ENCODE measurements at places on chromosomes 5 and 9. TPM values are rescaled to one million over a fixed set of nuclear protein-coding genes. Genes with fewer than 3 reads are reported as not detected.

DNA sequence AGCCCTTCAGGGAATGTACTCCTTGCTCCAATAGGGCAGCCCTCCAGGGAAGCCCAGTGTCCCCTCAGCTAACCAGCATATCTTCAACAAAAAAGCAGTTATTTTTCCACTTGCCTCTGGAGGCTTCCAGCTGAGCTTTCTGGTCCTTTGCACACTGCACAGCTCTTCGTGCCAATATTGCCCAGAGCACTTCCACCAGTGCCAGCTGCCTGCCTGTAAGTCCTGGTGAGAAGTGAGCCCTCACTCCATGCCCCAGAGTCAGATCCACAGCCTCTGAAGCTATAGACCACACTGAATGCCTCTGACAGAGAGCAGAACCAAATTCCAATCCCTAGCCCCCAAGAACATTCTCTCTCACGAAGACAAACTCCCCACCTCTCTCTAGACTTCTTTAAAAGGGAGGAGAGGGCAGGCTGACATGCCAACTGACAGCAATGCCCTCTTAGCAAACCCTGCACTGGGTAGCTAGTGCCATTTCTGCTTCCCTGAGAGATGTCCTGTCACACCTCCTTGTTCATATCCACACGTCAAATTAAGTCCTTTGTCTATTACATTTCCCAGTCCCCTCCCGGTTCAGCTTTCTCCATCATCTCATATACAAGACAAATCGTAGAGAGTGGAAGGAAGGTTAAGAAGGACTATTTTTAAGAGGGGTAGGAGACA is 12.7 kb upstream of the HEXB start:
- DNase-seq = no peak

- no peak for DNase-seq
These were observed 67.4 kb upstream of the TBC1D9B start for GRCh38 chr5:179974946-179975712.

- DNase-seq = no peak
These were observed 10.0 kb upstream of the MARCHF6 start for GRCh38 chr5:10343486-10343885.

DNA sequence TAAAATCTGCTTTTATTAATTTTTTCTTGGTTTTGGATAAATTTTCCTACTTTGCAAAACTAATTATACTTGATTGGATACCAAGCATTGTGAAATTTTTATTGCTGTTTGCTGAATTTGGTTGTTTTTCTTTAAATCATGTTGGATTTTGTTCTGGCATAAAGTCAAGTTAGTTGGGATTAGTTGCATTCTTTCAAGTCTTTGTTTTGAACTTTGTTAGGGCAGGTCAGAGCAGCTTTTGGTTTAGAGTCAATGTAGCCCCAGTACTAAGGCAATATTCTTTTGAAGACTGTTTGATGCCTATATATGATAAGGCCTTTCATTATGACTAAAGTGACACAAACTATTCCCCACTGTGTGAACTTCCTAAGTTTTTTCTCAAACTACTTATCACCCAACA is 531.1 kb downstream of the RASEF start:
- DNase-seq = no peak

GRCh38 chr5:1912951-1913565 is 30.3 kb upstream of the IRX4 start:
- DNase-seq = no peak

- DNase-seq = no peak
These were observed 723 bp downstream of the PPP1R26 start for GRCh38 chr9:135480071-135480939.

- no peak for DNase-seq
These were observed 19.2 kb upstream of the UGCG start for GRCh38 chr9:111877420-111877819.

DNA sequence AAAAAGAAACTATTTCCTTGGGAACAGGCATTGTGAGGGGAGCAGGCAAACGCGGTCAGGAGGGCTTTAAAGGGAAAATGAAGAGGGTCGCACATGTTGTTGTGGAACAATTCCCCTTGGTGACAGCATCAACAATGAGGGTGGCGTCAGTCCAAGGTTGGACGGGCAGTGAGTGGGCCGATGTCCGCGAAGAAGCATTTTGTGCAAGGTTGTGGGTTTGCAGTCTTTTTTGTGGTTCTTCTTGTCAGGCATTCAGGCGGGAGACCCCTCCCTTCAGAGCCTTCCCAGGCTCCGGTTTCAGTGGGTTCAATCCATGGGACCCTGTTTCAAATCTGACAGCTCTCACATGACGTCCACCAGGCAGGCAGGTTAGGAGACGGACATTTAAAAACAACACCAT is 11.1 kb upstream of the SLC6A19 start:
- DNase-seq = no peak

DNA sequence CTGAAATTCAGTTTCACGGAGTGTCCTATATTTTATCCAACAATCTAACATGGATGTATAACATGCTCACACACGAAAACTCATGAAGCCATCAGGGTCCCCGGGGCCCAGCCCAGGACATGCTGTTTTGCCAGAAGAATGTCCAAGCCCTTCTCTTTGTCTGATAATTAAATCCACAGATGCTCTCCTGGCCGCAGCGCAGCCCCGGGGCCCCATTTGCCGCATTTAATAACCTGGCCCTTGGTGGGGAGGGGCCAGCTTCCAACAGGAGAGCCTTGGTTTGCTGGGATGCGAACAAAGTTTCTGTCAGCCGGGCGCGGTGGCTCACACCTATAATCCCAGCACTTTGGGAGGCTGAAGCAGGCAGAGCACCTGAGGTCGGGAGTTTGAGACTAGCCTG is 30.0 kb downstream of the PLPP7 start:
- no peak for DNase-seq

DNA sequence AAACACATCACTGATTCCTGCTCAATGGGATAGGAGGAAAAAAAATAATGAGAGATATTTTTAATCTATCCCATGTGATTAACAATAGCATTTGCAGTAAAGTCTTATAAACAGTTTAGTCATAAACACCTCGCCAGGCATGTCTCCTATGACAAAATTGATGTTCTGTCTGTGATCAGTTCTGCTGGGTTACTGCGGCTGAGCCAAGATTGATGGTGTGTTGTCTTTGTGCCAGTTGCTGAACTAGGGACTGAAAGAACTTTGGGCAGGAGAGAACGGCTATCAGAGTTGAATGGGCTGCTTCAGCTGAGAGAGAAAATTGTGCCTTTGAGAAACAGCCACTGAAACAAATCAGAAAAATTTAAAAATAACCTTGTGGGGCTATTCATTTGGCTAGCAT is 37.3 kb upstream of the MAMDC2 start:
- DNase-seq = no peak

GRCh38 chr9:221989-222776 is 7.5 kb downstream of the DOCK8 start:
- DNase-seq = no peak

- DNase-seq = no peak
These were observed 93.3 kb downstream of the MELK start for GRCh38 chr9:36665921-36666431.

DNA sequence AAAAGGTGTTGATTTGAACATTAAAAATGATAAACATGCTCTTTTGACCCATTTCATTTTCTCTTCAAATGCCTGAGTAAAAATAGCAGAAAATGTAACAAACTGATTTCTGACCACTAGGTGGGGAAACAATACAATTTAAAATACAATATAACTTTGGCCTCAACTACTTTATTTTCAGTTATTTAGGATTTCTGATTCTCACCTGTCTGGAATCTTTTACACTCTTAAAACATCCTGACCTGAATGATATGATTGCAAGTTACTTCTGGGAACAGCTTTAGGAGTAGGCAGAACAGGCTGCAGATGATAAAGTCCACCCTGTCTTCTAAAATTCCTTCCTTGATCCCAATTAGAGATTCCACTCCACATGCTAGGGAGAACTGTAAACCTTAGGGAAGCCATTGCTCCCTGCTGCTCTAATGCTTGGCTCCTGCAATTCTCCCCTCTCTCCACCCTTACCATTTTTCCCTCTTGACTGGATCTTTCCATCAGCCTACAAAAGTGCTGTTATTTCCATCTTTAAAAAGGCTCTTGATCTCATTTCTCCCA is 70.3 kb downstream of the FYB1 start:
- no peak for DNase-seq

GRCh38 chr5:172410662-172411483 is 43.5 kb downstream of the SH3PXD2B start:
- no peak for DNase-seq

- DNase-seq = no peak
These were observed 319.7 kb downstream of the NFIB start for GRCh38 chr9:13994240-13994639.

DNA sequence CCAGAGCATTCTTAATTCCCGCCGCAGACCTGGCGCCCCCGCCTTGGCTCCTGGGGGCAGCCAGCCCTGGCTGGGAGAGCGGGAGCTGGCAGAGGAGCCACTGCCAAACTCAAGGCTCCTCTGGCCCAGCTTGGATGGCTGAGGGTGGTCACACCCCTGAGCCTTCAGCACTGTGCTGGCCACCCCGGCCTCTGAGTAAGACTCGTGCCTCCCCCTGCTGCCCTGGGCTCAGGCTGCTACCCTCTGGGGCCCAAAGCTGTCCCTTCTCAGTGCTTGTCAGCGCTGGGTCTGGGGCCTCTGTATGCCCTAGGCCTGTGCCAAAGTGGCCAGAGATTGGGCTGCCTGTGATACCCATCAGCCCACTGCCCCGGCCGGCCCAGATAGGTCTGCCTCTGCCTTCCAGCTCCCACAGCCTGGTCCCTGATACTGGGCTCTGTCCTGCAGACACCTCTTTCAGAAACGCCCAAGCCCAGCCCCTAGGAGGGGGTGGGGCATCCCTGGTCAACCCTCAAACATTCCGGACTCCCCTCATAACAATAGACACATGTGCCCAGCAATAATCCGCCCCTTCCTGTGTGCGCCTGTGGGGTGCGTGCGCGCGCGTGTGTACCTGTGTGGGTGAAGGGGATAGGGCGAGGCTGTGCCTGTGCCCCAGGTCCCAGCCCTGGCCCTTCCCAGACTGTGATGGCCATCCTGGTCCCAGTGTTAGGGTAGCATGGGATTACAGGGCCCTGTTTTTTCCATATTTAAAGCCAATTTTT is 4.4 kb upstream of the PRR7 start:
- no peak for DNase-seq

GRCh38 chr5:54243483-54244080 is 66.8 kb downstream of the ARL15 start:
- DNase-seq = no peak

Gene OLFM1
- total RNA-seq = 39.0 TPM

Gene MXD3
- total RNA-seq = 5.4 TPM

Gene JMY
- 12.0 TPM for total RNA-seq
